ENCODE measurements at places on chromosomes 16 and 17. TPM values are rescaled to one million over a fixed set of nuclear protein-coding genes. Genes with fewer than 3 reads are reported as not detected.

RASL10B gene
- total RNA-seq, result 0.74 TPM

ZNHIT3 gene
- total RNA-seq, result 28.1 TPM

DNA sequence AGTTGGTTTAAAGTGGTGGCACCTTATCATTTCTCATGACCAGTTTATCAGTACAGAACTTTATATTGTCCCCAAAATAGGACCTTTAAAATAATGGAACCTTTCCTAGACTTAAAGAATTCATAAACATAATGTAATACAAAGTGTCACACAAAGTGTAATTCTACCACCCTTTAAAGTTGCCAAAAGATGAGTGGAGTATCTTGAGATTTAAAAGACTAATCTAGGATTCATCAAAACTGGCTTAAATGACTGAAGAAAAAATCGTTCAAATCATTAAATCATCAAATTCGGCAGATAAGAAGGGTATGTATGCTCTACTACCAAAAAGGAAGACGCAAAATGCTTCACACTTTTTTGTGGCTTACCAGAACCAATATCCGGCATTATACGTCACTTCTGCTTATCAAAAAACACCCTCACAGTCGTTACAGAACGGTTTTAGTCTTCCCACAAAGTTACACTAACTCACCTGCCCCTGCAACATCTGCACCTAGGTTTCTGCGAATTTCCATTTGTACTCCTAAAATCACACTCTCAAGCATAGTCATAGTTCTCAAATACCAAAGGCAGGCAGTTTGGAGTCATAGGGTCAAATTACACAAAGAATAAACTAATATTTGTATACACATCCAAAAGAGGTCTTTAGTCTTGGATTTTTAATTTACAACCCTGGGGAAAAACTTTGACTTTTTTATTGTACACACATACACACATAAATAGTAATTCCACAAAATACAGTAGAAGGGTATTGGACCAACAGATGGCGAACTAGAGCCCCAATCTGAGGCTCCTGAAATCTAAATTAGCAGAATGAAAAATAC lies 1.4 kb upstream of the KANSL1 start:
- DNase-seq, result no peak

GRCh38 chr16:58832386-58832895 lies 98.3 kb upstream of the GOT2 start:
- no peak for DNase-seq

- no peak for DNase-seq
Observed at GRCh38 chr16:3623642-3624041, 12.2 kb upstream of the SLX4 start.

GRCh38 chr16:87698676-87699199 lies 67.0 kb downstream of the KLHDC4 start:
- DNase-seq, result no peak
